ENCODE measurements at places on chromosomes 12 and 14.

- no peak for DNase-seq
Observed at GRCh38 chr14:71686677-71687076, 245.6 kb upstream of the RGS6 start.

DNA sequence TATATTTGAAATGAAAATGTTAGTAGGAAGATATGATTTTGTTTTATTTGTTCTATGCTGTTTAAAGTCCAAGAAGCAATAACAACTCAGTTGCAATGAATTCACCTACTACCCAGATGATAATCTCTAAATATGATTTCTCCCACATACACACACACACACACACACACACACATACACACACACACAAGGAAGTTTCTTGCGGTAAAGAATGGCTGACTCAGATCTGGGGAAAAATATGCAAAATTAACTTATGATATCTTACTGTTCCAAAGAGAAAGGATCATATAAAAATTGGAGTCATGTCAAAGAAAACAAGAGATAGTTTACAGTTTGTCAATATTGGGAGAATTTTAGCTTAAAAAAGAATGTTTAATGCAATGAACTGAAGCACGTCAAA is 456.7 kb downstream of the SLC16A7 start:
- DNase-seq = no peak

DNA sequence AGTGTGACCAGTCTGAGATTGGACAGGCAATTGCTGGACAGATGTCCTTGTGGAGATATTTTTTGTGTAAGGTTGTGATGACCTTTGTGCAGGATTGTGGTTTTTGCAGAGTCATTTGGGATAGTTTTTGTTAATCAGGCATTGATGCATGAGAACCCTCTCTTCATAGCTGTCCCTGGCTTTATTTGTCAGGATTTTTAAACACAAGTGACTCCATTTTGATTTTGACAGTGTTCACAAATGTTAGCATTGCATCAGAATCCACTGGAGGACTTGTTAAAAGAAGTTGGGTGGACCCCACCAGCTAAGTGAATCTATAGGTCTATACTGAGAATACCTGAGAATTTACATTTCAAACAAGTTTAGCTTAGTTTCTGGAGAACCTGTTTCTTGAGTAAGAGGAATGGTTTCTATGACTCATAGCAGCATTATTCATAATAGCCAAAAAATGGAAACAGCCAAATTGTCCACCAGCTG is 11.8 kb downstream of the FNTB start:
- DNase-seq = no peak

DNA sequence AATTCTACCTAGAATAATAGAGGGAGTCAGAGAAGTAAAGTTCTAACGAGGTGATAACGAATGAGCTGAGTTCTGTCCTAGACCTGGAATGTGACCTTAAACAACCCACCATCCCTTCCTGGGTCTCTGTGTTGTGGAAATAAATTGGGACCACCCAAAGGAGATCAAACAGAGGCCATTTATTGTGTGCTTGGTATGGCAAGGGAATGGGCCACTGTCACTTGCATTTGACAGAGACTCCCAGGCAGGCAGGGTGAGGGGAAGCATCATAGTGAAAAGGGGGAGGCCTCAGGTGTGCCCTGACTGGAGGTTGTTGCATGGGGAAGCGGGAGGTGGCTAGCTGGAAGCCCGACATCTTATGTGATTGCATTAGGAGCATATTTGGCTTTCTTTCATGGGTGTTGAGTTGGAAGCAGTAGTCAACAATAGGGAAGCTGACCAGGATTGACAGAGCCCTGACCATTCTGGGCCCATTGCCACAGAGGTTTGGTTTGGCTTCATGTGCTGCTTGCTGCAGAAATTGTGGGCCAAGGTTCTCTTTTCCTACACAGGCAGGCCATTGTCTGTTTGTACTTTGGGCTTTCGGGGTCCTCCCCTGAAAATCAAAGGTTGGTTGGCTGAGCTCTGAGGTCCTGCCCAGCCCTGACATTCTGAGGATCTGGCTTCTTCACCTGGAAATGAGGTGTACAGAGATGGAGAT is 17.6 kb upstream of the FAM181A start:
- DNase-seq = no peak

GRCh38 chr12:1920971-1921370 is 2.5 kb upstream of the CACNA2D4 start:
- no peak for DNase-seq

DNA sequence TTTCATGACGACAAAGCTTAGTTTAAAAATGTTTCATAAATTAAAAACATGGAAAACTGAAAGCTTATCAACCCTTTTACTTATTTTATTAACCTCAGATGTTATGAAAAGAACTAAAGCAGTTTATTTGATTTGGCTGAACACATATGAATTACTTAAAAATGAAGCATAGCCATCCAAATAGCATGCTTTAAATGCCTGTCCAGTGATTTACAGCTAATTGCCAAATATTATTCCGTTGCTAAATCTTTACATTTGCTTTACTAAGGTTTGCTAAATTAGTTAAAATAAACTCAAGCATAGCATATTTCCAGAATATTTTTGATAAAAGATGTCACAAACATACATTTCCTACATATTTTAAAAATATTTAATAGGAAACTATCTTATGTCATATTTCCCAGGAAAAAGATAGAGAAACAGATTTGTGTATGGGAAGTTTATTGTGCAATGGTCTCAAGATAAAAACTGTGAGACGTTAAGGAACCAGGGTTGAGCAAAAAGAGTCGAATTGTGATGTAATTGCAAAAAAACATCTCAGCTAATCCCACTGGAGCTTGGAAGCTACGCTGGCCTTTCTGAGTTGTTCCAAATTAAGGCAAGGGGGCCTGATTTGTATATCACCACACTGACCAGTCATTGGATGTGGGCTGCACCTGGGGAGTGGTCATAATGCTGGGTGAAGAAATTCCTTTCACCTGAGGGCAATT is 25.8 kb downstream of the GPR135 start:
- DNase-seq = no peak

- DNase-seq = no peak
Observed at GRCh38 chr14:99037777-99038430, 234.1 kb downstream of the BCL11B start.

DNA sequence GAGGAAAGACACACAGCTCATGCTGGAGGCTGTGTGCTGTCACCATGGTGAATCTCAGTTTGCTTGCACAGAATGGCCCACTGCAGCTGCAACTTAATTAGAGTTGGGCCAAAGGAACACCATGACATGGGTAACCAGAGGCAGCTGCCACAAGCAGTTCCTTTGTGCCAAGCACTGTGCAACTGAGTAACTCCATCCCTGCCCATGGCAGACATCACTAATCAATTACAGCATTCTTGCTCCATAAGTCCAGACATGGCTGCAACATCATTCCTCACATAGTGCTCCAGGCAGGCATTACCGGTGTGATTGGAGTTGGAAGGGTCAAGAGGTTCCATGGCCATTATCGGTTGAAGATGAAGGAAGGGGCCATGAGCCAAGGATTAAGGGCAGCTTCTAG is 207.0 kb downstream of the RBM19 start:
- DNase-seq = no peak

- DNase-seq = no peak
Observed at GRCh38 chr12:109946505-109946904, 46.4 kb downstream of the TCHP start.

GRCh38 chr12:130634866-130635265 is 81.2 kb downstream of the RIMBP2 start:
- no peak for DNase-seq

- no peak for DNase-seq
Observed at GRCh38 chr12:19967431-19967830, 400.9 kb upstream of the PDE3A start.

DNA sequence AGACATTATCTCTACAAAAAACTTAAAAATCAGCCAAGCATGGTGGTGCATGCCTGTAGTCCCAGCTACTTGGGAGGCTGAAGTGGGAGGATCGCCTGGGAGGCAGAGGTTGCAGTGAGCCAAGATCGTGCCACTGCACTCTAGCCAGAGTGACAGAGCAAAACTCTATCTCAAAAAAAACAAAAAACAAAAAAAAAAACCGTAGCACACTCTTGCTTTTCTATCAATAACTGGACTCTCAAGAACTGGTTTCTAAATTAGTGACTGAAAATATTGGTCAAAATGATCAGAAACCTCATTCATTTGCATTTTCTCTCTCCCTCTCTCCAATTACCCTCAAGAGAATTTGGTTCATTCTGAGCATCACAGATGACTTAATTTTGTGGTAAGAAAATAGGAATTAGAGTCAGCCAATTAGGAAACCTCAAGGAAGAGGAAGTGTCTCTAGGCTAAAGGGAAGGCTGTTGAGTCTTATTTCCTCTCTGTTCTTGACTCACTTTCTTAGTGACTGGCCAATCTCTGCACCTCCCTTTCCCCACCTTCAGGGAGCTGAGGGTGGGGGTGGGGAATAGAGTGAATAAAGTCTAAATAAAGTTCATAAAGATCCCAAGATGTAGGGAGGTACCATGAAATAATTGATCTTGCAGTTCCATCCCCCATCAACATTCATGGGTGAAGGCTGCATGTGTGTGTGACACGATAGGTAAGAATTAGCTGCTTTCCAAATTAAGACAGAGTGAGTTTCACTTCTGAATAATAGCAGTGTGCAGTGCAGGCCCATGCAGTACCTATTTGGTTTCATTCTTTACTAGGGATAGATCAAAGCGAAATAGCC is 6.8 kb upstream of the PSMA6 start:
- DNase-seq = no peak

DNA sequence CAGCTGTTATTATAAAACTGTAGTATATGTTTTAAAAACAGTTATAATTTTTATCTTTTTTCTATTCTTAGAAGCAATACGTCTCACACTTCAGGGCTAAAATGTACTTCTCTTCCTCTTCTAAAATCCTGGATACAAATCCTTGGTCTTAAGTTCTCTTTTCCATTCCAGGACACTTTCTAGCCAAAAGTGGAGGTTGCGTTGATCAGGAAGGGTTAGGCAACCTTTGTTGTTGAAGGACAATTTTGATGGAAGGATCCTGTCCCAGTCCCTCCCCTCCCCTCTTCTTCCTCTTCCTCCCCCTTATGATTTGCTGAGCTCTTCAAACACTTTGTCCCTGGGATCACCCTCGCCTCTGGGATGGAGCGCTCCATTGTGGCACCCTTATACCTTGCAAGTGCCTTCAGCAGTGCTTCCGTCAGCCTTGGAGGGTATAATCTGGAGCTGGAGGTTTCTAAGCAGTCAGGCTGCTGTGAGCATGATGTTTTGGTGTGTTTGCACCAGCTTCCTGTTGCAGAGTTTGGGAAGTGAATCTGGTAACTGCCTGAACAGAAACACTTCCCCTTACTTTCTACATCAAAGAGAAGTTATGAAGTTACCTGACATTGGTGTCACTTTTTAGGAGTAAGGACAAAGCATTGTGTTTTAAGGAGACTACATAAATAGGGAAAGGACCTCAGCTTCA is 87.4 kb upstream of the SLC38A2 start:
- DNase-seq = no peak

GRCh38 chr14:105346876-105347586 is 32.5 kb downstream of the PACS2 start:
- DNase-seq = no peak

DNA sequence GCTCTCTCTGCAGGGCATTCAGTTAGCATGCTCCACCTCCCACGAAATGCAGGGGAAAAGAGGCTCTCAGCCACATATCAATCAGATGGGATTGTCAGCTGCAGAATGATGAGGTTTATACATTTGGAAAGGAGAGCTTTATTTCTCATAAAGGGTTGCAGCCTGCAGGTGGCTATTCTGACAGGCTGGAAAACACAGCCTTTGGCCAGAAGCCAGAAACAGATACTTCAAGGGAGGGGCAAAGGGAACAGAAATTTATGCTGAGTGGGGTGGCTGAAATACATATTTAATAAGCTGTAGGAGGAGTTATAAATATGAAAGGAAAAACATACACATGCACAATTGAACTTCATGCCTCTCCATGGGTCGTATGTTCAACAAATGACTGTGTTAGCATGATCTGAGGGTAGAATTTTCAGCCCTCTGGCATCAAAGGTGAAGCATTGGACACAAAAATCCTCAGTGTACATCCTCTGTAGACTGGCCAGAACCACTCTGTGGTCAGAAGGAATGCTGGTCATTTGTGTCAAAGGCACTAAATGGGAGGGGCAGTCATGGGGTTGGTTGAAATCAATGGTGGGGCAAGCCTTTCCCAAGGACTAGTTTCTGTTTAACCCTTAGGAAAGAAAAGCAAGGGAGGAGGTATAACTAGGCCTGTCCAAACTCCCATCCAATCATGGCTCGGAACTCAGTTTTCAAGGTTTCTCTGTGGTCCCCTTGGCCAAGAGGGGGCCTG is 62.4 kb downstream of the TMX1 start:
- no peak for DNase-seq

- DNase-seq = no peak
Observed at GRCh38 chr14:103522649-103523574, at the start of gene CKB. Gene CKB, minus strand, starts transcription at chr14:103522830. Its CDS starts 337 bp downstream, at chr14:103522493.

- no peak for DNase-seq
Observed at GRCh38 chr14:68377459-68377858, 415.4 kb downstream of the ZFP36L1 start.

DNA sequence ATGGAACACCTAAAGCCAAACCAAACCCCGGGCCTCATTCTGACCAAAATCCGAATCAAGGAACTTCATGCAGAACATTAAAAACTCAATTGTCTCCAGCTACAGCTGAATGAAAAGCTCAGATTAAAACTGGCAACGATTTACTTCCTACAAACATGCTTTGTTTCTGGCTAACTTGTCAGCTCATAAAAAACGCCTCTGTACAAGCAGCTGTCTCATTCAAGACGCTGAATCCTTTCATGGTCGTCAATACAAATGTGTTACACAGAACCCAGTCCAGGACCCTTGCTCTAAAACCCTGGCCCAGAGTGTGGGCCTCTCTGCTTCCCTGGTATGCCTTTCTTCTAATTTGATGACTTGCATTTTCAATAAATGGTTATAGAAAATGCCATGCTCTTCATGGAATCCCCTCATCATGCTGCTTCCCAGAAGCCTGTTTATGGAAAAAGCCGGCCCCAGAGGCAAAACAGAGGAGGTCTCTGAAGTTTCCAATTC is 183.1 kb downstream of the PHLDA1 start:
- DNase-seq = no peak

DNA sequence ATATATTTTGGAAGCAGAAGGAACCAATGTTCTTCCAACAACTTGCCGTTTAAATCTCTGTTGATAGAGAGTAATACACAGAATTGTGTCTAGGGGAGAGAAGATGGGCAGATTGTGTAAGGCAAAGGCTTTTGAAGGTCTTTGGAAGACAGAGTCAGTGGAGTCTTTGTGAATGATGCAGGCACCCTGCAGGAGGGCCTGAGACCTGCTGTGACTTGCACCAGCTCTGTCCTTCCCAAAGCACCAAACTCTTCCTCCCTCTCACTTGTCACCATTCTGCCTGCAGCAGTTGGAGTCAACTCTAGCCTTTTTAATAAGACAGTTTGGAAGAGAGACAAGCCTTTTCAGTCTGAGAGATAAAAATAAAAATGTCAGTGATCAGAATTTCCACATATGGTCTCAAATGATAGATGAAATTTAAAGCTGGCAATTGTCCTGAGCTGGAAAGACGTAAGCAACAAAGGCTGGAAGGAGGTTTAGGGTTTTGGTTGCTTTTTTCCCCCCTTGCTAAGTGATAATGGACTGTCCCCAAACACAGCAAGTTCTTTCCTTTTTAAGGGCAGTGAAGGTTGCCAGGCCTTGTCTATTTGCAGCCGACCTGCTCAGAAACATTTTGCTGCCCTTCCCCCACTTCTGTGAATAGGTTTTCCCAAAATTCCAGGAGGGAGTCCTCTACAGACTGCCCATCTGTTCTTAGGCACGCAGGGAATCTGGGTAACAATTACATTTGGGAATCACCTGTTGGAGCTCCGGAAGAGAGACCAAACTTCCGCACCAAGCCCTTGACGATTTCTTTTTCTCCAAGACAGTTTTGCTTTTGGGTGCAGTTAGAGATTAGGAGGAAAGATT is 103.0 kb upstream of the NTF3 start:
- DNase-seq = no peak
